ENCODE measurements at places on chromosomes 12 and 14.

DNA sequence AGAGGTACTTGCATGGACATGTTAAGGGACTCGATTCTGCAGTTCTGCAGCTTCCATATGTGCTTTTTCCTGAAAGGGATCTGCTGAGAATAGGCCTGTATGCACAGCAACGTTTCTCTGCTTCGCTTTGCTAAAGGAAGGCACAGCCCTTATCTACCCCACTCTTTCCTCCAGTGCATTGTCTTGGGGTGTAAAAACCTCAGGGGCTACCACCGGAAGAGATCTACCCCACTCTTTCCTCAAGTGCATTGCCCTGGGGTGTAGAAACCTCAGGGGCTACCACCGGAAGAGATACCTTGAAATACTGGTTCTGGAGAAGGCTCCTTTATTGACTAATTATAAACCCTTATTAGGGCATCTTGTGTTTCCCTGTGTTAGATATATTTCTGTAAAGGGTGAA, 52.9 kb downstream of the SEL1L start:
- DNase-seq: no peak

DNA sequence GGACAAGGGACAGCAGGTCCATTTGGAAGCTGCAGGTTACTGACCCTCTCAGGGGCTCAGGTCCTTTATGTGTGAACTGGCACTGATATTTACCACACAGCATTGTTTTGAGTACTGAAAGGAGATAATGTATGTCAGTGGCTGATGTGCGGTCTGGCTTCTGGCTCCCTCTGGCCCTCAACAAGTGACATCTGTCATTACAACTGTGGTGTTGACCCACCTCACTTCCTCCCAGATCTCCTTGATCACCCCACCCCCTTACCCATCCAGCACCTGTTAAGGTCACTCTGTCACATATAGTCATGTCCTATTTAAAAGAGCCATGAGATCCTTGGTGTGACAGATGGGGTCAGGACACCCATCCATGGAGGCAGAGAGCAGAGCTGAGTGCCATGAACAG, 22.7 kb upstream of the PRIMA1 start:
- DNase-seq: no peak

GRCh38 chr14:24251880-24252288, 9.5 kb upstream of the TINF2 start:
- no peak for DNase-seq

DNA sequence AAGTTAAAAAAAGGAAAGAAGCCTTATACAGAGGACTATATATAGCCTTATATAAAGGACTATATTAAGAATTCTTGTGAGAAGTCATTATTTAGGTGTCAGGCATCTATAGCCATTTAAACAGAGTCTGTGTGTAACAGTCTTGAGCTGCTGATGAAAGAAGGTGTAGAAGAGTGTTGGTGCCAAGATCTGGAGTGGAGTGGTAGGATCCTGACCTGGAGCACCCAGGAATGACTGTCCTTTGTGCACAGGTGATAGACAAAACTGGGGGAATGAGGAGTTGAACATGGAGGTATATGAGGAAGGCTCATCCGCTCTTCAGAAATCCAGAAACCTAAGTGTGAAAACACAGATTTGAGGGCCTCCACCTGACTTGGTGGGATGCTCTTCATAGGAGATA, 747.3 kb downstream of the NRXN3 start:
- no peak for DNase-seq

- no peak for DNase-seq
These were observed 213.1 kb downstream of the CHST11 start for GRCh38 chr12:104669851-104670337.

DNA sequence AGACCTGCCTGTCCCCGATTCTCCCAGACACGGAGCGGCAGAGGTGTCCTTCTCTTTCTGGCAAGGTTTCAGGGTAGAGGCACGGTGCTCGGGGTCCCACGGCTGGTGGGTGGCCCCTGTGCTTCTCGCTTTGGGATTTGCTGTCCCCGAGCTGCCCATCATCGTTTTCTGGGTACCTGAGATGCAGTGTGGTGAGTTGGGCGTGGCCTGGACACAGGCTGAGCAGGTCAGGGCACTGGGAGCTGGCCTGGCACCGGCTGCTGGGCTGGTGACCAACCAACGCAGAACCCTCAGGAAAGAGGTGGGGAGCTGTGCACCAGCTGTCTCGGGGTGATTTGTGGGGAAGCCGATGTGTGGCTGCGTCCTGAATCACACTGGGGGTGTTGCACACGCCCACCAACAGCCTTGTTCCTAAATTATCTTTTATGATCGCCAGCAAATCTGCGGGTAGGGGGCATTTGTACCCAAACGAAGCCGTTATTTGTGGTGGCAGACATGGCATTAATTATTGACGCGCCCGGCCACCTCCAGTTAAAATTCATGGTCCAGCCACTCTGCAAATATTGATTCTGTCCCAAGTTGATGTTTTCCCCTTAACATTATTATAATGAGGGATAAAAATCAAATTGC, 61.0 kb downstream of the KIF26A start:
- no peak for DNase-seq

DNA sequence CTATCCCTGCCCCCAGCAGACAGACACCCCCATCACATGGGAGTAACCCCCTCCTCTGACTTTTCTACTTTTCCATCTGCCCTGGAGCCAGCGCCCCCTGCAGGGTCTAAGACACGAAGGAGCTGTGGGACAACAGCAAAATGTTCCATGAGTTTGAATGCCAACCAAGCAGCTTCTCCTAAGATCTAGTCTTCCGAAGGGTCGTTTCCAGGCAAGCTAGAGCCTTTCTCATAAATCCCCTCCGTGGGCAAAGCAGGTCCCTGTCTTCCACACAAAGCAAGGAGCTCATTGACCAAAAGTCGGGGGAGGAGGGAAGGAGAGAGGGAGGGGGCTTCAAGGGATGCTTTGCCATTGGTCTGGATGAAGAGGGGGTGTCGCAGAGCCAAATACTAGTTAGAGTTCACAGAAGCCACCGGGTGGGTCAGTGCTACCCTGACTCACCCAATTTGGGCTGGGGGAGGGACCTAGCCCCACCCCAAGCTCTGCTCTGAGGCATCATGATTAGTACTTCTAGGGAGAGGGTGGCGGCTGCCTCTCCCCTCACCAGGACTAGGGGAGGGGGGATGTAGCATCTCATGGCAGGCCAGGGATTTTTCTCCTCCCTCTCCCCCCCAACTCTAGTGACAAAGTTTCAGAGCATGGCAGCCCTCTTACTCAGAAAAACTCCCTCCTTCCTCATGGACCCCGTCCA, 1.6 kb downstream of the MSI1 start:
- DNase-seq: peak; percentile 7

DNA sequence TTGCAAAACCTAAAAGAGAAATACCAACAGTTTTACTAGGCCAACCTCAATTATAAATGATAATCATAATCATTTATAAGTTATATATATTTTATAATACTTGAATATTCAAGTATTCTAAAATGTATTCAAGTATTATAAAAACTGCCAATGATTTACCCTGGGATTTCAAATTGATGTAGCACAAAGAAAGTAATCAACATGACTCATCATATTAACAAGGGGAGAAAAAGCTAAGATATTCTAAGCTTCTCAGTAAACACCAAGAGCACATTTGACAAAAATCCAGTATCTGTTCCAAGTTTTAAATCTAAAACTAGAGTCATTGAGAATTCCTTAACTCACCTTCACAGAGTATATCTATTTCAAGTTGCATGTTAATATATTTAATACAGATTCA, 56.1 kb downstream of the CAPZA3 start:
- no peak for DNase-seq

- DNase-seq: no peak
These were observed 10.8 kb upstream of the SMOC1 start for GRCh38 chr14:69868363-69868963.

GRCh38 chr14:102538602-102539543, 29.3 kb upstream of the ANKRD9 start:
- DNase-seq: no peak

GRCh38 chr12:94498073-94498472, 38.4 kb upstream of the CEP83 start:
- DNase-seq: no peak

All from substantia nigra (tissue), 51 donors.